Activated CD8-positive, alpha-beta T cell treated with anti-CD3 and anti-CD28 coated beads for 36 hours (primary cell): ENCODE measurements at places on chromosomes 6 and 20. TPM values are rescaled to one million over a fixed set of nuclear protein-coding genes. Genes with fewer than 3 reads are reported as not detected.

DNA sequence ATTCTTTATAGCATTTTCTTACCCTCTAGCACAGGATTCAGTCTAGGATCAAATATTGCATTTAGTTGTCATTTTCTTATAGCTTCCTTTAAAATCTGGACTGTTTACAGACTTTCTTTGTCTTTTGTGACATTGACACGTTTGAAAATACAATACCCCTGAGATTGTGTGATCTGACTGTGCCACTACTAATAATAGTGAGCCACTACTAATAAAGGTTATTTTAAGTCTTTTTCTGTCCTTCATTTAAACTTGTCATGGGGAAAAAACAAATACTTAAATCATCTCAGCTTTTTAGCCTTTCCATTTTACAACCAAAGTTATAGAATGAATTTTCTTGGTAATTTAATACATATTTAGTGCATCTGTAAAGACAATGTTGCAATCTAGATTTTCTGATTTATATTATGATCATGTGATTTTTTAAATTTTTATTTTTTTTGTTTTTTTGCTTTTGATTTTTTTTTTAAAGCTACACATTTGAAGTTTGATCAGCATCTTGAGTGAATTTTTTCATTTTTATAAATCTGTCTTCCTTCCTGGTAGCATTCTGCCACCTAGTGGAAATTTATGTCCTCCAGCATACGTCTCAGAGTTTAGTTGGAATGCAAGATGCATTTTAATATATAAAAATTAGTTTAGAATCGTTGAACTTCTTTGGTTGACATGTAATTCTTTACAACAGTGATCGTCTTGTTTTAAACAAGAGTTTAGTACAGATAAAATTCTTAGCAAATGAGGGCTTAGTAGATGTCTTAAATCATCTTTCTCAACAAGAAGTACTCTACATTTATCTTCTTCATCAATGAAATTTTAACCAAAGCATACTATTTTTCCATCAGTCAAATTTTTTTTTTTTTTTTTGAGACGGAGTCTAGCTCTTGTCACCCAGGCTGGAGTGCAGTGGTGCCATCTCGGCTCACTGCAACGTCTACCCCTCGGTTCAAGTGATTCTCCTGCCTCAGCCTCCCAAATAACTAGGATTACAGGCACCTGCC, 119.4 kb downstream of the NCOA3 start:
- H3K27ac ChIP-seq = peak overlapping the region; percentile 71
- peak; percentile 21 for DNase-seq
- H3K4me3 ChIP-seq = no peak overlapping the region
- H3K4me1 ChIP-seq = peaks cover 37% of the 10 kb centered on the region
- no peaks in the 10 kb centered on the region for H3K27me3 ChIP-seq
- peaks cover 40% of the 10 kb centered on the region for H3K36me3 ChIP-seq

DNA sequence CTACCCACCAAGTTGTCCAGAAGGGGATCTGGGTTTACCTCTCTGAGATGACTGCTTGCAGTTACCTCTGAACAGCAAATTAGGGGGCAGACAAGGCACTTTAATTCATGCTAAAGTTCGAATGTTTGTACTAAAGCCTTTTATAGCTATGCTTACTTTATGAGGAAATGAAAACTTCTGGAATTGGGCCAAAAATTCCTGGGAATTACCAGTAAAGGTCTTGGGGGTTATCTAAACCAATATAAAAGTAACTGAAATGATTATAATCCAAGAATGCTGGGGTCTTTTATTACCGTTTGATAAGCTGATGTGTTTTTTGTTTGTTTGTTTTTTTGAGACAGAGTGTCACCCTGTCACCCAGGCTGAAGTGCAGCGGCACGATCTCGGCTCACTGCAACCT, 7.9 kb upstream of the LZTS3 start:
- DNase-seq = no peak
- no peak overlapping the region for H3K4me3 ChIP-seq
- H3K36me3 ChIP-seq = no peaks in the 10 kb centered on the region

GRCh38 chr6:84752118-84752850, 12.1 kb downstream of the TBX18 start:
- no peak for DNase-seq
- H3K4me3 ChIP-seq = no peak overlapping the region
- no peak overlapping the region for H3K27ac ChIP-seq
- no peaks in the 10 kb centered on the region for H3K36me3 ChIP-seq
- H3K4me1 ChIP-seq = no peaks in the 10 kb centered on the region
- peaks cover 1% of the 10 kb centered on the region for H3K27me3 ChIP-seq

DNA sequence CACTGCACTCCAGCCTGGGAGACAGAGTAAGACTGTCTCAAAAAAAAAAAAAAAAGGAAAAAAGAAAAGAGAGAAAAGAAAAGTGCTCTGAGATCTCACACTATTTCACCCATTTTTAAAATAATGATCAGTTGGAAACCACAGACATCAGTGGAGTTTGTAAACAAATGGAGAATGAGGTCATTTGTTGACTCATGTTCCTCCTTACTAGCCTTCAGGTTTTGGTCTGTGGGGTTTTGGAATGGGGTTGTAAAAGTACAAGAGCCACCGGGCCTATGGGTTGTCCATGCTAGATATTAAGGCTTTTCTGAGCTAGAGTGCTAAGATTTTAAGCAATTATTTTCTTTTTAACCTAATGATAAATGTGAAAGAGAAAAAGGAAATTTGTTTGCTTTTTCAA, 104.4 kb upstream of the PRL start:
- H3K27ac ChIP-seq = no peak overlapping the region
- H3K36me3 ChIP-seq = no peaks in the 10 kb centered on the region
- no peak for DNase-seq
- no peaks in the 10 kb centered on the region for H3K27me3 ChIP-seq
- H3K4me3 ChIP-seq = no peak overlapping the region

MPIG6B gene
- 0.81 TPM for total RNA-seq

DNA sequence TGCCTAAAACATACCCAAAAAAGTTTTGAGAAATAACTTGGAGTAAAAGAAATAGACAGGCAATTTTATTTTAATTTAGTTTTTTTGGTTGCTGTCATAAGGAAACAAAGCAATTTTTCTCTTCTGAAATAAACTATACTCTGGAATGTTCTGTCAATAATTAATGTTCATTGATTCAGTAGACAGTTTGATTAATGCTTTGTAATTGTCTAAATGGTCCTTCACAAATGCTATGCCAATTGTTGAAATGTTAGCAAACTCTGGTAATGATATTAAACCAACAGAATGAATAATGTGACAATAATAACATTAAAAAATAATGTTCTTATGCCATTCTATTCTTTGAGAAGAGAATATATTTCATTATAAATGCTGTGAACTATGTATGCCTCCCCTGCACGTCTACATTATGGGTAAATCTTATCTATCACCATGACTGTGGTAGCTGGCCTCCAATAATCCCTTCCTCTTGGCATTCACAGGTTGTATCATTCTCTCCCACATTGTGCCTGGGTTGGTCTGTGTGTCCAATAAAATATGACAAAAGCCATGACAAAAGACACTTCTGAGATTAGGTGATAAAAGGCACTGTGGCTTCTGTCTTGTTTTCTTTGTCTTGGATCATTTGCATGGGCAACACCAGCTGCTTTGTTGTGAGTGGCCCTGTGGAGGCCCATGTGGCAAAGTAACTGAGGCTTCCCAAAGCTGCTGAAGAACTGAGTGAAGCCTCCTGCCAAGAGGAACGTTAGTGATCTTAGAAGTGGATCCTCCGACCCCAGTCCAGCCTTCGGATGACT, 25.1 kb downstream of the IL20RA start:
- H3K4me3 ChIP-seq = no peak overlapping the region
- no peaks in the 10 kb centered on the region for H3K4me1 ChIP-seq
- H3K36me3 ChIP-seq = no peaks in the 10 kb centered on the region

DNA sequence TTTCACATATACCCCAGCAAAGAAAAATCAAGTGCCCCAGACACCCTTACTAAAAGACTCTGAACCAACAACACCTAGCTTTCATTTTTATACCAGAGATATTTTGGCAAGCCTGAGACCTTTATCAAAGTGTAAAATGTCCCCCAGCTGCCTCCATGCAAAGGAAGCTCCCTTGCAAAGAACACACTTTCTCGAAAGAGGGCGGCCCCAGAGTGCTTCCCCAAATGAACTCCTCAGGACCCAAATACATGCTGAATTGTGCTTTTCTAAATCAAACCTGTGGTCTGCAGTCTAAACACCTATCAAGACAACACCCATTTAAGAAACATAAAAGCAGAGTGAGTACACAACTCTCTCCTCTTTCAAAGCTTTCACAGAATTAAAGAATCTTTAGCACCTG, 490 bp downstream of the IPCEF1 start:
- DNase-seq = no peak
- H3K4me3 ChIP-seq = no peak overlapping the region
- H3K27me3 ChIP-seq = peaks cover 13% of the 10 kb centered on the region
- no peak overlapping the region for H3K27ac ChIP-seq
- H3K36me3 ChIP-seq = no peaks in the 10 kb centered on the region

DNA sequence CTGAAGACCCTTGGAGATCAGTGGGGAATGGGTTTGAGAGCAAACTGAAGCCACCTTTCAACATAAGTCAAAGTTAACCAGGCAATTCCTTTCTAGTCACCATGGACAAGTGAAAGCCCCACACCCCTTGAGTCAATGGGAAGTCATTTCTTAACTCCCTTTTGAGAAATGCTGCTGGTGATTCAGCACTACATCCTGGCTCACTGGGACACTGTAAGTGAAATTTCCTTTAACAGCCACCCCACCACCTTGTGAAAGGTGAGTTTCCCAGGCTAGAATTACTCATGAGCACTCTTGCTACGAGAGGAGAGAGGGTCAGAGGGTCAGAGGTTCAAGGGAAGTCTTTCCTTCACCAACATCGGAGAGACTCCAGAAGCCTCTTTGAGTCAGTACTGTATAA, 93.3 kb upstream of the MARCKS start:
- H3K36me3 ChIP-seq = no peaks in the 10 kb centered on the region
- no peak overlapping the region for H3K27ac ChIP-seq
- H3K4me1 ChIP-seq = peaks cover 5% of the 10 kb centered on the region
- H3K4me3 ChIP-seq = no peak overlapping the region
- DNase-seq = no peak

DNA sequence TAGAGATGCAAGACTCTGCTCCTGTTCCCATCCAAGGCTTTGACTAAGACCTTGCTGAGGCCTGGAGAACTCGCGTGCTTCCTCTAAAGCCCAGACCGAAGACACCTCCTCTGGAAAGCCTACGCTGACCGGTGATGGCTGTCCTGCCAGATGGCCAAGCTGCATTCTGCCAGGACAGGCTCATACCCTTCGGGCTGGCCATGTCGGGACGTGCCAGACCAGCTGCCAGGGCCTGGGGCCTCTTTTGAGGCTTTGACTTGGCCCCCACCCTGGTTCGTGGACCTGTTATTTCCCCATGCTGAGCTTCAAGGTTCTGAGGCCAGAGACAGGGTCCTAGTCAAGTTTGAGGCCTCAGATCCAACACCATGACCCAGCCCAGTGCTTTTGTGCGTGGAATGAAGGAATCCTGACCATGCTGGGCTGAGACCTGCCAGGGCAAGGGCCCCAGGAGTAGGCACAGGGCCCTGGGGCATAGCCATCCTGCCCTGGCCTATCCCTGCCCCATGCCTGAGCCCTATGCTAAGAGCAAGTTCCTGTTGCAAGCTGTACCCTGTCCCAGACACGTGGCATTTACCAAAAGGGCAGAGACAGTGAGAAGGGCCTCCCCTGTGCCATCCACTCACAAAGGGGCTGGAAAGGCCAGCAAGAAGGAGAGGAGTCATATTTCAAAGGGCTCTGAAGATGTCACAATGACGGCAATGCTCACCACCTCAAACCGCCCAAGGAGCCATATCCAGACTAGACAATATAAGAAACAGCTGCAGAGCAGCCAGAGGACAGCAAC, 42.8 kb downstream of the MRPL14 start:
- H3K4me1 ChIP-seq = peaks cover 11% of the 10 kb centered on the region
- H3K27me3 ChIP-seq = no peaks in the 10 kb centered on the region
- no peaks in the 10 kb centered on the region for H3K36me3 ChIP-seq
